G401 (cell line): ENCODE measurements at places on chromosomes 1 and 21.

GRCh38 chr1:44249543-44249942 lies 36.3 kb downstream of the DMAP1 start:
- no peak for DNase-seq

- no peak for DNase-seq
Measured at GRCh38 chr1:99533909-99534637, 111.8 kb upstream of the PALMD start.

DNA sequence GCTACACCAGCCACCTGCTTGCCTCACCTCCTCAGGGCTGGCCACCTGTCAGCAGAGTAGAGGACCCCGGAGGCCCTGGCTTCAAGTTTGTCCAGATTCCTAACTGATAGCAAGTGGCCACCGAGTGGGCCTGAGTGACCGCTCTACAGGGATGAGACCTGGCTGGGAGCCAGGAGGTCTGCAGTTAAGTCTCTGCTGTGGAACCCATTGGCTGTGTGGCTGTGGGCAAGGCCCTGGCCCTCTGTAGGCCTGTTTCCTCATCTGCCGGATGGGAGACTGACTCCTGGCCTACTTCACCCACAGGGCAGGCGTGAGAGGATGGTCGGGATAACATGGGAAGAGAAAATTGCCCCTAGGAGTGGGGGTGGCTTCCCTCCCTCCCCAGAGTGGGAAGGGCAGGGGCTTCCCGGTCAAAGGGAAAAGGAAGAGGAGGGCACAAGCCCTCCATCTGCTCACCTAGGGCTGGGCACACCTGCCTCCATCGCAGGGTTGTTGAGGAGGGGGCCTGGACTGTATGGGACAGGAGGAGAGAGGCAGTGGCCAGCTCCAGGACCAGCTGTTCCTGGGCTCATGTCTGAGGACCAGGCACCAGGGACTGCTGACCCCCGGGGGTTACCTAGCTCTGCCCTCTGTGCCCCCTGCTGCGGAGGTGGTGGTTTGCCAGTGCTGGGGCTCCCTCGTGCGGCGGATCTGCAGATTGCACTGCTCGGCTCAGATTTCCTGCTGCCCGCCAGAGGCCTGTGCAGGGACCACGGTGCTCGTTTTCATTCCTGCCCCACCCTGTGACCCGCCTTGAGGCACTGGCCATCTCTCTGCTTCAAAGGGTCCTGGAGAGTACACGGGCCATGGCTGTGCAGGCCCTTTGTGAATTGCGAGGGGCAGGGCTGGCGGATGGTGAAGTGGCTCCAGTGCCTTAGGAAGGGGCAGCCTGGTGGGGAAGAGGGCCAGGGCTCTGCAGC lies 9.1 kb upstream of the MTFR1L start:
- DNase-seq: peak; percentile 74

- peak; percentile 81 for DNase-seq
Measured at GRCh38 chr1:237042892-237043576, 1.1 kb downstream of the RYR2 start.

GRCh38 chr1:172278478-172278877 lies 142.0 kb upstream of the C1orf105 start:
- no peak for DNase-seq

DNA sequence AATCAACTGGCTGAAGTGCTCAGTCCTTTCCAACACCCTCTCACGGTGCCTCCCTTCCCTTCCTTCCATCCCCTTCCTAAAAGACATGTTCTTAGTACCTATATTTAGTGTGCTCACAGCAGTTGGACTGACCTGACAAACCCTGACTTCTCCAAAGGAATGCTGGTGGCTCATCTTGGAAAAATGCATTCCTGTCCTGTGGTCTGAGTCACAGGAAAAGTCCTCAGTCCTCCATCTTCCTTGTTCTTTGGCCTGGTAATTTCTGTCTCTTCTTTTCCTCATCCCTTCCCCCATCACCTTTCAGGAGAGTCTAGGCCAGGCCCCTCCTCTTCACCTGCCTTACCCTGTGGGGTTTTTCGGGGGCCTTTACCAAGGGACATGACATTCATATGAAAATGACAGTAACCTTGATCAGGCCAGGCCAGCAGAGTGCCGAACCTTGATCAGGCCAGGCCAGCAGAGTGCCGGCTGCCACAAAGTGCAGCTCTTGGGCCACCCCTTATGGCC lies 7.2 kb downstream of the ATP1B1 start:
- no peak for DNase-seq

GRCh38 chr1:117364240-117364639 lies 3.0 kb upstream of the MAN1A2 start:
- no peak for DNase-seq

- no peak for DNase-seq
Measured at GRCh38 chr1:73803380-73803779, 394.6 kb downstream of the LRRIQ3 start.

- DNase-seq: peak; percentile 97
Measured at GRCh38 chr1:210754878-210755665, 378.9 kb downstream of the KCNH1 start.

GRCh38 chr1:10672343-10673050 lies 123.9 kb downstream of the CASZ1 start:
- DNase-seq: no peak

DNA sequence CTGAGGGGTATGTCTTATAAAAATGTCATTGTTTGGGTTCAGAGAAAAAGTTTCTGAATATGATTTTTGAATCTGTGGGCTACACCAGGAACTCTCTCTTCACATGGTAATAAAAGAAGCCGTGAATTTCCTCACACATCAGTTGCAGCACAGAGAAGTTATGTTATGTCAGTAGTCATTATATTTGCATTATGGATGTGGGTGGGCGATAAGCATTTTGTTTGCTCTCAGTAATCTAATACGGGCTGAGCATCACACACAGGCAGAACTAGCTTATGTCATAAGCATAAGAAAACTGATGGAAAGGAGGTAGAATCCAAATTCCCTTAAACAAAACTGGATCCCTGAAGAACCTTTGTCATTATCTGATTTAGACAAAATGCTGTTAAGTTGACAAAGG lies 70.8 kb downstream of the PRDM2 start:
- DNase-seq: no peak

DNA sequence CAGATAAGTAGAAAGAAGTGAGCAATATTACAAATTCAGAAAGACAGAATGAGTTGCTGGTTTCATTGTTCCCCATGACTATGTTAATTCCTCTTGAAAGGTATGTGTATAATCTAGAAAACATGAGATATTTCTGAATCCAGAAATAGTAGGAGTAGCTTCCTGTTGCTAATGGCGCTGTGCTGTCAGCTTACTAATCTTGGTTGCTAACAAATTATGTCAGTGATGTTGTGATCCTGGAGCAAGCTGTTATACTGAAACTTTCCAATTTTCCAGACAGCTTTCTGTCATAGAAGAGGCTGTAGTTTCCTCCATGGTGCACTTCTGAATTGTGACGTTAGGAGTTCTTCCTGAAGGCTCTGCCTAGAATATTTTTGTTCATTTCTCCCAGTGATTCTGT lies 372.3 kb downstream of the USP25 start:
- DNase-seq: peak; percentile 56

DNA sequence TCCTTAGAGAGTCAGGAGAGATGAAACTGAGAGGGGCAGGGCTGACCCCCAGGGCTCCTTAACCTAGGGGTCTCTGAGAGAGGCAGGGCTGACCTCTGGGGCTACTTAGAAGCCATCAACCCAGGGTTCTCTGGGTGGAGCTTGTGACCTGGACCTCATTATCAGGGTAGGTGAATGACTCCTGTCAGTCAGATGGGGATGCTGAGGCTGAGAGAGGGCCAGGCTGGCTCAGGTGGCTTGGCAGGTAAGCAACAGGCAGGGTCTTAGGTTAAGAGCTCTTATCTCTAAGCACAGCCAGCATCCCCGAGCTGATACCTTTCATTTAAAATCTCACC lies 160.9 kb downstream of the PTPRU start:
- DNase-seq: no peak

DNA sequence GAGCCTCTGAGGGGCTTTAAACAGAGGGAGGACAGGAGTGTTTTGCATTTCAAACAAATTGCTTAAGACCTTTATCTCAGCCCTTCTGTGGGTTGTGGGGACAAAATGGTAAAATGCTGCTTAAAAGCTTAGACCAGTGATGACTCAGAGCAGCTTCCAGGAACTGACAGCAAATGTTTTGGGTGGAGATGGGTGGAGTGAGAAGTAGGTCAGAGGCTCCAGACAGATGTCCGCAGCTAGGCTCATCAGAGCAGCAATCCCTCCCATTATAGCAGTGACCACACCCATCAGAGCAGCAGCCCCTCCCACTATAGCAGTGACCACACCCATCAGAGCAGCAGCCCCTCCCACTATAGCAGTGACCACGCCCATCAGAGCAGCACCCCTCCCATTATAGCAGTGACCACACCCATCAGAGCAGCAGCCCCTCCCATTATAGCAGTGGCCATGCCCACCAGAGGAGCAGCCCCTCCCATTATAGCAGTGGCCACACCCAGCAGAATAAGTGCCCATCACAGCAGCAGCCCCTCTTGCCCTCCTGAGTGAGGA lies 532.2 kb downstream of the MATN1 start:
- DNase-seq: no peak

GRCh38 chr1:182080955-182081582 lies 19.6 kb upstream of the ZNF648 start:
- DNase-seq: peak; percentile 42

DNA sequence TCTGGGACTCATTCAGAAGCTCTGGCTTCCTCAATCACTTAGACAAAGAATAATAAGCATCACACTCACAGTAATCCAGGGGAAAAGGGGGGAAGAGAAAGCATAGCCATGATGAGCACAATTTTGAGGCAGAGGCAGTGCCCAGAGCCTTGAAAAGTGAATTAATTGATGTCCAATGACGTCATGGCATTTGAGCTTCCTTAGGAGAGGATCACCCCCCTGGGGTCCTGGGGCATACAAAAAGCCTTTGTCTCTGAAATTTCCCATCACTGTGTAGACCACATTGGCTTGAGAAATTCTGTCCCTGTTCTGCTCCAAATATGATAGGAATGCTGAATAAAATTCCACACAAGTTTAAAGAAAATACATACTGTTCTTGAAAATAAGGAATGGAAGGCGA lies 84.3 kb upstream of the COA6 start:
- DNase-seq: no peak

DNA sequence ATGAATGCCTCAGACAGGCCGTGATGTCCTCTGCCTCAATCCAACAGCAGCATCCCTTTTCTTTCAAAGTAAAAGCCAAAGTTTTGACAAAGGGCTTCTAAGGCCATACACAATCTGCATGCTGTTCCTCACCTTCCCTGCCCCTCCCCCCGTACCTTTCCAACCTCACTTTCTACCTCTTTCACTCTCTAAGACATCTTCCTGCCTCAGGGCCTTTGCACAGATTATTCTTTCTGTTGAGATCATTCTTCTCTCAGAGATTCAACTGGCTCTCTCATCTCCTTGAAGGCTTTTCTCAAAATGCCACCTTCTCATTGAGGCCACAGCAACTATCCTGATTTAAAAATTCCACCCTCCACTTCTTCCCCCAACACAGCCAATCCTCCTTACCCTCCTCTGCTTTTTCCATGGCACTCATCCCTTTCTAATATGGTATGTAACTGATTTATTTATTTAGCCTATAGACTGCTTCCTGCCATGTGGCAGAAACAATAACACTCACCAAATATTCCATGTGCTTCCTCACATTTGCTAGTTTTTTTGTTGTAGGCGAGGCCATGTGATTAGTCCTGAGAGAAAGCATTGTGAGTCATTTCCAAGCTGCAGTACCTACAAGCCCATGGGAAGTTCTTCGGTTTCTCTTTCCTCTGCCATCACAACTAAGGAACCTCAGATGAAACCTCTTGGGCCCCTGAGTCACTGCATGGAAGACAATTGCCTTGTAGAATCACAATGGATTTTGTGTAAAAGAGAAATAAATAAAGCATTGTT lies 58.7 kb upstream of the GADD45A start:
- DNase-seq: no peak

GRCh38 chr1:8752921-8753713 lies 64.3 kb downstream of the RERE start:
- DNase-seq: no peak
